ENCODE measurements at places on chromosomes 16 and 17. TPM values are rescaled to one million over a fixed set of nuclear protein-coding genes. Genes with fewer than 3 reads are reported as not detected.
A peak's percentile ranks its signal among the peaks of the same experiment; 100 is the strongest.

DNA sequence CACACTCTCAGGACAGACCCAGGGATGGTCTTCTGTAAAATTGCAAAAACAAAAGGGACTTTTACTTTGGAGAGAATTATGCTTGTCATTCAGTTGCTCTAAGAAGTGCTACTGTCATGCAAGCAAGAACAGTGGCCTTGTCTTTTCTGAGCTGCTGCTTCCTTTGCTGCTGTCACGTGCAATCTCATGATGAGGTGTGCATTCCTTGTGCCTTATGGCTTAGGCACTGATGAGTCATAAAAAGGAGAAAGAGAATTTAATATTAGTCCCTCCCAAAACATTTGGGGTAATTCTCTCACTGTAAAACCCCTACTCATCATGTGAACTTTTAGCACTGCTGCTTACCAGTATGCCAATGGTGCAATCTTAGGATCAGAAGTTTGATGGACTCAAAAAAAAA is 2051.3 kb downstream of the TP53TG3F start:
- DNase-seq, result no peak

DNA sequence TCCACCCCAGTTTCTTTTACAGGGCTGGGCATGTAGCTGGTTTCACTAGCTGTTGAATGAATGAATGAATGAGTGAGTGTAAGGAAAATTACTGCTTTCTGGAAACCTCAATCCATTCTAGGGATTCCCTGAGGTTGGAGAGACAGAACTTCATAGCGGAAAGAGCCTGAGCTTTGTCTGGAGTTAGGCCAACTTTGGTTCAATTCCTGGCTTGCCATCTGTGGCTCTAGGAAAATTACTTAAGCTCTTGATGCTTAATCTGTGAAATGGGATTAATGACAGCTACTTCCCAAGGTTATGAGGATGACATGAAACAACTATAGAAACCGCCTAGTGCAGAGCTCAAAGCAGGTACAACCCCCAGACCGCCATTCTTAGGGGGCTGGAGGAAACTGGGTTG is 76.3 kb upstream of the AXIN2 start:
- no peak for DNase-seq

- DNase-seq, result no peak
Measured at GRCh38 chr16:86398622-86399021, 111.7 kb upstream of the FOXF1 start.

GRCh38 chr16:50602531-50603205 is 54.5 kb downstream of the NKD1 start:
- DNase-seq, result peak; percentile 24

GRCh38 chr16:68079626-68080344 is 5.4 kb upstream of the NFATC3 start:
- DNase-seq, result no peak

The KRT16 gene
- not detected for total RNA-seq

The PIRT gene
- total RNA-seq, result 7.3 TPM

The CMTM2 gene
- not detected for total RNA-seq

The OTOP2 gene
- not detected for total RNA-seq

DNA sequence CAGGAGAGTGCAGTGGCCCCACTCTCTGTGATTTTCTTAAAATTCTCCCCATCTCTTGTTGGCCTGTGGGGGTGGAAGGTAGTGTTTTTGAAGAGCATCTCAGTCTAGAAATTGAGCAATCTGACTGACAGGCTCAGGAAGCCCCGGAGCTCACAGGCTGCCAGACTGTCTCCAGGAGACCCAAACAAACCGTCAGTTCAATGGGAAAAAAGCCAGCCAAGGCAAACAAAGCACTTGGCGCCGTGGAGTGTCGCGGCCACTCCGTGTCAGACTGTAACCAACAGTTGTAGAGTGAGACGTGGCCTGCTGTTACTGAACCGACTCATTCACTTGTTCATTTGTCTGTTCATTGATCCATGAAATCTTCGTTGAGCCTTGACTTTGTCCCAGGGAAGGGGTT is 33.7 kb downstream of the RGS9 start:
- DNase-seq, result peak; percentile 60

The CLUH gene
- total RNA-seq, result 30.2 TPM

DNA sequence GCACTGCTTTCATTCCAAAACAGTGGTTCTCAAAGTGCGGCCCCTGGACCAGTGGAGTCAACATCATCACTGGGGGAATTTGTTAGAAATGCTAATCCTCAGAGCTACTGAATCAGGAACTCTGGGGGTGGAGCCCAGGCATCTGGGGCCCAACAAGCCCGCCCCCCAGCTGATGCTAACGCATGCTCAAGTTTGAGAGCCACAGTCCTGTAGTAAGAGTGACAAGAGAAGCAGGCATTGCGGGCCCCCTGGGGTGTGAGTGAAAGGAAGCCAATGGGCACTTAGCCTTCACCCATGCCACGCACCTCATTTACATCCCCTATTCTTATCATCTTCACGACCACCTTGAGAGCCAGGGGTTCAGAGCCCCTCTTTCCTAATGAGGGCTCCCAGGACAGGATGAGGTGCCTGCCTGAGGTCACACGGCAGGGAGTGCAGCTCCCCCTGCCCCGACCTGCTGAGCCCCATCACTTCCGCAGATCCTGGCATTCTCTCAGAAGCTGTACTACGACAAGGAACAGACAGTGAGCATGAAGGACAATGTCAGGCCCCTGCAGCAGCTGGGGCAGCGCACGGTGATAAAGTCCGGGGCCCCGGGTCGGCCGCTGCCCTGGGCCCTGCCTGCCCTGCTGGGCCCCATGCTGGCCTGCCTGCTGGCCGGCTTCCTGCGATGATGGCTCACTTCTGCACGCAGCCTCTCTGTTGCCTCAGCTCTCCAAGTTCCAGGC is 9.1 kb downstream of the CA4 start:
- DNase-seq, result no peak

The TRPV3 gene
- 0.36 TPM for total RNA-seq

DNA sequence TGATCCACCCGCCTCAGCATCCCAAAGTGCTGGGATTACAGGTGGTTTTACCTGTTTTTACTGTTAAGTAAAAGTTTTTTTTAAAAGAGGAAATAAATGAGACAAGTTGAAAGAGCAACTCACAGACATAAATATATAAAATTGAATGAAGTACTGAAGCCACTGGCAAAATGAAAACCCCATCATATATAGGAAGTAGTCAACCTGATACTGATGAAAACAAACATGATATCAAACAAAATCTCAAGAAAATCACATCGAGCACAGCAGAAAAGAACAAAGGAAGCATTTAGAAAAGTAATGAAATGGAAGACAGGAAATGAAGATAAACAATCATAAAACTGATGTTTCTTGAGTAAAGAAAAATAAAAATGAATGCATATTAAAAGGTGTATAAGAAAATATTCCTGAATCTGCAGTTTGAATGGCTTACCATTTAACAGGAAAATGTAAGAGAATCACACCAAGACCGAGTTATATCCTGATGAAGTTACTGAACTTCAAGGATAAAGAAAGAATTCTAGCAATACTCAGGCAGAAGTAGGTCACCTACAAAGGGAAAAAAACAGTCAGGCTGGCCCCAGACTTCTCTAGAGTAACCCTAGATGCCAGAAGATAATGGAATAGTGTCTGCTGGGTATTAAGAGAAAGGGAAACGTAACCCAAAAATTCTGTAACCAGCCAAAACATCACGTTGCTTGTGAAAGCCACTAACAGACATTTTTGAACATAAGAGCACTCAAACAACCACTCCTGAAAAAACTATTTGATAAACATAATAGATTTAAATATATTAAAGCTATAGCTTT is 31.5 kb downstream of the UBE2G1 start:
- no peak for DNase-seq

The CTU2 gene
- 8.8 TPM for total RNA-seq

DNA sequence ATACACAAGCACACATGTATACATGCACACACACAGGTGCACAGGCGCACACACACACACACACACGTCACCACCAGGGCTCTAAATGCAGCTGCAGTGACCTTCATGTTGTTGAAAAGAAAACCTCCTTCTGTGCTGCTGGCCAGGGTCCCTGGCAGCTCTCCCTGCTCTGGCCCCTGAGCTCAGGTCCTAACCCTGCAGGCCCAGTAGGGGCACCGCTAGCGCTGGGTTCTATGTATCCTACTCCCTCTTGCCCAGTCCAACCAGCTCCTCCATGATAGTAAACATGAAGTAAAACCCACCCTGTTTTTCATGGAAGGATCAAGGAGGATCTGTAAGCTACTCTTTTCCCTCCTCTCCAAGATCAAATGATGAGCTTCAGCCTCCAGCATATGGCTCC is 172.8 kb downstream of the RBFOX3 start:
- no peak for DNase-seq

DNA sequence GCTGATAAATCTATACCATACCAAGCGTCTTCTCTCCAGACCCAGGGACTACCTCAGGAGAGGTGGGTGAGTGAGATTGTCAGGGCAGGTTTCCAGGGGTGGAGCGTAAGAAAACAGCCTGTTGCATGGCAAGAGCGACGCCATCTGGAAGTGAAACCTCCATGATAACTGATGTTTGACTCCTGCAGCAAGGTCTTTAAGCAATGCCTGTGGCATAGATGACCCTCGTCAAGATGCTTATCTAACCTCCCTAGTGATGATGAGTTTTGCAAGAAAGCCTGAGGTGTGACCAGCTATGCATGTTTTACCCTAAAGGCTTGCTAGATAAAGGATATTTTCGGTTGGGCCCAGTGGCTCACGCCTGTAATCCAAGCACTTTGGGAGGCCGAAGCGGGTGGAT is 71.6 kb downstream of the GSG1L start:
- DNase-seq, result no peak

GRCh38 chr17:27778183-27778582 is 22.1 kb downstream of the NOS2 start:
- no peak for DNase-seq

DNA sequence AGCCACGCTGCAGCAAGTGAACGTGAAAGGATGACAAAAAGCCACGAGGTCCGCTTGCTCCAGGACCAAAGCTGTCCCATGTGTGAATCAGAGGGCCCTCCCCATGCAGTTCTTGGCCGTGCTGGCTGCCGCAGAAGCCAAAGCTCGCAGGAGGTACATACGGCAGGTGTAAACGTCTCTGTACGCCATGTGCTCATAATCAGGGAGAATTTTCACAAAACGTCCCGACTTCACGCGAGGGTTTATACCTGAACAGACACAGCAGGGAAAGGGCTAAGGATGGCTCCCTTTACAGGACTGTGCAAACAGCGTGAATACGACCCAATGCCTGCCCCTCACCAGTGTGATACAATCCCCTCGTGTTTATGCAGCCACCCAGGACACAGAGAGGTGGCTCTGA is 25.3 kb downstream of the FBXO31 start:
- peak; percentile 85 for DNase-seq

DNA sequence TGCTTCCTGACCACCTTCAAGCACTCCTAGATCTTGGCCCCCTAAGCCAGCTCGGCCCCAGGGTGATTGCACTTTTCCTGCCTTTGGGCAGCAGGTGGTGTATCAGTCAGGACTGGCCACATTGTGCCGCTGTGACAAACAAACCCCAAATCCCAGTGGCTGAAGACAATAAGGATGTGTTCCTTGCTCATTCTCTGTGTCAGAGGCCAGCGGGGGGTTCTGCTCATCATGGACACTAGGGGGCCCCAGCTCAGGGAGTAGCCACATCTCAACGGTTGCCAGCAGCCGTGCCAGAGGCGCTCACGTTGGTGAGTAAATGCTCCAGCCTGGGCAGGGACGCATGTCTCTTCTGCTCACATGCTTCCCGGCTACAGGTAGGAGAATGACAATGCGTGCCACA is 60.4 kb downstream of the ZDHHC7 start:
- no peak for DNase-seq

- no peak for DNase-seq
Measured at GRCh38 chr16:87409781-87410180, 17.6 kb downstream of the MAP1LC3B start.

DNA sequence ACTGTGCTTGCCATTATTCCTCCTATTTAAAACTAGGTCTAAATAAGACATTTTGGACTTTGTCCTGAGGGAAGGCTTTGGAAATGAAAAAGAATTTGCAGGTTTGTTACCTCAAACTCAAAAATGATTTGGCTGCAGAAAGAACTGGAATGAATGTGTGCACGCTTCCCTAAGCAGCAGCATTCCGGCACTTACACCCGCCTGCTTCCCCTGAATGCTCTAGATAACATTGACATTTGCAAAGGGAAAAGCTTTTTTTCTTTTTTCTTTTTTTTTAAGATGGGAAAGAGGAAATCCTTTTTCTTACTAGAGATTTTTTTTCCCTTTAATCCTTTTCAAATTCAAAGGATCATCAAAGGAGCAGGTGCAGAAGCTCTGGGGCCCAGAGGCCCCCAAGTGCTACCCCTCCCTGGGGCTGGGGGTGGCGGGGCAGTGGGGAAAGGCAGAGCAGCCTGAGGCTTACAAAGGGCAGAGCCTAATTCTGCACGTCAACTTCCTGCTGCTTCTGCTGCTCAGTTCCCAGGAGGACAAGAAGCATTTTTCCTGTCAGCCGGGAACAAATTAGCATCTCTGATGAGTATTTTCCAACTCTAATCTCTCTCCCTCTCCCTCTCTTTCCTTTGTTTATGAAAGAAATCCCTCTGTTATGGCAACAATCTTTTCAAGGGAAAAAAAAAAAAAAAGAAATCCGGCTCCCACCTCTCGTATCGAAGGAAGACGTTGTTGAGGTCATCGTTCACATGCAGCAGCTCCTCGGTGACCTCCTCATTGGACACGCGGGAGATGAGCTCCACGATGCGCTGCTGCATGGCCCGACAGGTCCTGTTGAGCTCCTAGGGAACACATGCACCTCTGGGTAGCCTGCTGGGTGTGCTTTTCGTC is 32.1 kb upstream of the SREBF1 start:
- no peak for DNase-seq

GRCh38 chr17:37373530-37374159 is 2.1 kb upstream of the C17orf78 start:
- peak; percentile 82 for DNase-seq

DNA sequence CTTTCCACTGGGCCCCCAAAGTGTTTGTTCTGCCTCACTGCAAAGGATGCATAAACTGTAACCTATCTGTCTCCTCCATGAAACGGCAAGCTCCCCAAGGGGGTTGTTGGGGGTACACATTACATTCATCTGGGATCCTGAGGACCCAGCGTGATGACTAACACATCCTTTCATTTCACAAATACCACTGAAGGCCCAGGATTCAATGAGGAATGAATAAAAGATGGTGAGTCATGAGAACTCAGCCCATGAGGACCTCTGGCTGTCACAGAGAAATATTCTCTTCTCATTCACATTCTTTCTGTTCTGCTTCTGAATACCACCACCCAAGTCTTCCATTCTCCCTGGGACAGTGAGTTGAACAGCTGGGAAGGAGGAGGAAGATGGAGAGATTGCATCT is 149.8 kb downstream of the RBFOX3 start:
- DNase-seq, result no peak

GRCh38 chr16:87421003-87421912 is 29.1 kb downstream of the MAP1LC3B start:
- DNase-seq, result no peak

GRCh38 chr17:28136923-28137322 is 94.4 kb downstream of the NLK start:
- no peak for DNase-seq
